ENCODE measurements at places on chromosomes 16 and 17. TPM values are rescaled to one million over a fixed set of nuclear protein-coding genes. Genes with fewer than 3 reads are reported as not detected.

The C17orf67 gene
- total RNA-seq = 8.0 TPM

The ENPP7 gene
- not detected for total RNA-seq

The CLEC19A gene
- not detected for total RNA-seq

The ZNF205 gene
- total RNA-seq = not detected

The TERB1 gene
- 0.25 TPM for total RNA-seq

The SPATA32 gene
- total RNA-seq = 0.75 TPM

The CD300E gene
- total RNA-seq = not detected

The CD300LB gene
- not detected for total RNA-seq
